Spinal cord (tissue), 10 donors: ENCODE measurements at places on chromosomes 1 and 21.

- DNase-seq: no peak
- H3K27ac ChIP-seq: no peak overlapping the region
- H3K4me3 ChIP-seq: no peak overlapping the region
- H3K4me1 ChIP-seq: no peaks in the 10 kb centered on the region
- no peaks in the 10 kb centered on the region for H3K36me3 ChIP-seq
Observed at GRCh38 chr1:241143765-241144442, 213.1 kb downstream of the RGS7 start.

DNA sequence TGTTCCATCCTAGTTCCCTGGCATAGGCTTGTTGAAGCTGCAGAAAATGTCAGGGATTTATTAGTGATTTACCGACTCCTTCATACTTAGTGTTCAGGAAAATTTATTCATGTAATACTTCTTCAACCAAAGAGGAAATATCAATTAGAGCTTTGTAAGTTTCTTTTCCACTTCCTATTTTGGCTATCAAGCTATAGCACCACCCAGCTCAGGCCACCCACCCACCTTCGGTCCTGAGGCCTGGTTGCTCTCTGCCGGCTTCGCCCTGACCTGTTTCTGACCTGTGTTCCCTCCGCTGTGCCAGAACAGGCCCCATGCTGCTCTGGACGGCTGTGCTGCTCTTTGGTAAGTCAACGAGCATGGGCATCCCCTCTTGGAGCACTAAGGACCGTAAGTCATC is at the start of gene FCRL6:
FCRL6 (plus strand) TSS at position 250 of the 400 bp plus-strand sequence; CDS start at position 315, 65 bp downstream.
- H3K4me1 ChIP-seq: no peaks in the 10 kb centered on the region
- H3K27ac ChIP-seq: no peak within 1 kb of the TSS
- H3K27me3 ChIP-seq: no peaks in the 10 kb centered on the region
- no peak for DNase-seq

DNA sequence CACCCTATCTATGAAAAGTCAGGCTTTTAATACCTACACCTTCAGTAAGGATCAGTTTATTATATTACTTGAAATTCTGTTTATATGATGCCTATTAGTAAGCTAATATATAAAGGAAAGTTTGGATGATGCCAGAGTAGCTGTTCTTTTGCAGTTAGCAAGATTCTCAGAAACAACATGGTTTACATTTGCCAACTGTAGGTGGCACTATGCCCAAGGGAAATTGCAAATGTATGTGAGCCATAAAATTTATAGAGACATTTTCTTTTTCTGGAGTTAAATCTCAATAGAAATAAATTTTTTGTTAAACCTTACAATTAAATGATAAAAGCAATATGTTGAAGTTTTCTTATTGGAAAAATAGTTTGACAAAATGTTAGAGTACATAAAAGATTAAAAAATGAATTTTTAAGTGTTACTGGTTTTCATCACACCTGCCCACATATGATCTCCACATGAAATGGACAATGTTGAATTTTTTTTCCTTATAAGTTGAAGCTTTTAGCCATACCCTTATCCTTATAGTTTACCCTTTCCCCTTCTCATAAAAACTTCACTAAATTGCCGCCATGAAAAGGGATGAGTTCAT is 32.1 kb upstream of the EPHX4 start:
- H3K27me3 ChIP-seq: no peaks in the 10 kb centered on the region
- DNase-seq: peak; percentile 5
- H3K4me1 ChIP-seq: no peaks in the 10 kb centered on the region
- no peak overlapping the region for H3K27ac ChIP-seq

- no peak overlapping the region for H3K4me3 ChIP-seq
- no peak for DNase-seq
- no peaks in the 10 kb centered on the region for H3K27me3 ChIP-seq
- peaks cover 29% of the 10 kb centered on the region for H3K4me1 ChIP-seq
Observed at GRCh38 chr1:111719674-111720132, 19.5 kb downstream of the INKA2 start.

GRCh38 chr1:24735509-24736375 is 9.5 kb upstream of the CLIC4 start:
- no peak overlapping the region for H3K4me3 ChIP-seq
- no peaks in the 10 kb centered on the region for H3K36me3 ChIP-seq
- DNase-seq: no peak
- H3K4me1 ChIP-seq: peaks cover 20% of the 10 kb centered on the region
- H3K27ac ChIP-seq: peak overlapping the region; percentile 64
- H3K27me3 ChIP-seq: no peaks in the 10 kb centered on the region
